ENCODE measurements at places on chromosomes 1 and 21.

DNA sequence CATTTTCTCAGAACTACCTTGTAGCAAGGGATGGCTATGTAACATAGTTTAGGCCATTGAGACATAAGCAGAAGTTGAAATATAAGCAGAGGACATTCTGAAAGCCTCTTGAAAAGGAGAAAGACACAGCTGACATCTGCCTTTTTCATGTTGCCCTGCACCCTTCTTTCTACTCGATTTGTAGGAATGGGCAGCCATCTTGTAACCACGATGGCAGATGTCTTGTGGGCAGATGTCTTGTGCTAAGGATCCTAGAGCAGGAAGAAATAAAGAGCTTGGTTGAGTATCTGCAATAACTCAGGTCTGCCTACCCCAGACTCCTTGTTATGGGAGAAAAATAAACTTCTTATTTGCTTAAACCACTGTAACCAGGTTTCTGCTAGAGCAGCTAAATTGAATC, 351.0 kb downstream of the PDE4B start:
- no peak for DNase-seq

DNA sequence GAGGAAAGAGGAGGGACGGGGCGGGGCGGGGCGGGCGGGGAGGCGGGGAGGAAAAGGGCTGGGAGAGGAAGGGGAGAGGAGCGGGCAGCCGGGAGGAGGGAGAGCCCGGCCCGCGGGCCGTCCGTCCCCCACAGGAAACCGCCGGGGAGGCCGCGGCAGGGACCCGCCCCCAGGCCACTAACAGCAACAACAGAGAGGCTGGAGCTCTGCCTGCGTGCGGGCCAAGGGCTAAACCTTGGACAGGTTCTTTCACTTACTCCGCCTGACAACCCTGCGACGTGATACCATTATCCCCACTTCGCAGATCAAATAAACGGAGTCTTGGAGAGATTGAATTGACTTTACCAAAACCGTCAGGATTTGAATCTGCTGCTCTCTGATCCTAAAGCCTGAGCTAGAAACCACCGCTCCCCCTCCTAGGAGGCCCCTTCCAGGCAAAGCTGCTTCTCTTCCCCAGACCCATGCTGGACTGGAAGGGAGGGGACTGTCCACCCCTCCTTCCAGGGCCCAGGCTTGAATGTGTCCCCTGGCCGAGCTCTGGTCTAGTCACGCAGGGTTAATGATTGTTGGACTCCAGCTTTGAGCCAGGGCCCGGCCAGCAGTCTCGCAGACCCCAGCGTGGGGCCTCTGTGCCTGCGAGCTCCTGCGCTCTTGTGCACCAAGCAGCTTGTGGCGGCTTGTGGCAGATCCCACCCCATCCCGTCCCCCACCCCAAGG, at the start of gene EVA1B:
EVA1B (minus strand) TSS at position 10 of the 717 bp plus-strand sequence. CDS start 608 bp downstream, outside the sequence.
- DNase-seq: peak; percentile 19

- no peak for DNase-seq
Observed at GRCh38 chr1:36772647-36773495, 261.4 kb downstream of the GRIK3 start.

GRCh38 chr1:161189036-161189435, 9.8 kb downstream of the ADAMTS4 start:
- DNase-seq: no peak

GRCh38 chr1:33232716-33233115, 23.6 kb upstream of the ZNF362 start:
- no peak for DNase-seq

- DNase-seq: no peak
Observed at GRCh38 chr1:35481229-35481628, 76.0 kb downstream of the KIAA0319L start.

DNA sequence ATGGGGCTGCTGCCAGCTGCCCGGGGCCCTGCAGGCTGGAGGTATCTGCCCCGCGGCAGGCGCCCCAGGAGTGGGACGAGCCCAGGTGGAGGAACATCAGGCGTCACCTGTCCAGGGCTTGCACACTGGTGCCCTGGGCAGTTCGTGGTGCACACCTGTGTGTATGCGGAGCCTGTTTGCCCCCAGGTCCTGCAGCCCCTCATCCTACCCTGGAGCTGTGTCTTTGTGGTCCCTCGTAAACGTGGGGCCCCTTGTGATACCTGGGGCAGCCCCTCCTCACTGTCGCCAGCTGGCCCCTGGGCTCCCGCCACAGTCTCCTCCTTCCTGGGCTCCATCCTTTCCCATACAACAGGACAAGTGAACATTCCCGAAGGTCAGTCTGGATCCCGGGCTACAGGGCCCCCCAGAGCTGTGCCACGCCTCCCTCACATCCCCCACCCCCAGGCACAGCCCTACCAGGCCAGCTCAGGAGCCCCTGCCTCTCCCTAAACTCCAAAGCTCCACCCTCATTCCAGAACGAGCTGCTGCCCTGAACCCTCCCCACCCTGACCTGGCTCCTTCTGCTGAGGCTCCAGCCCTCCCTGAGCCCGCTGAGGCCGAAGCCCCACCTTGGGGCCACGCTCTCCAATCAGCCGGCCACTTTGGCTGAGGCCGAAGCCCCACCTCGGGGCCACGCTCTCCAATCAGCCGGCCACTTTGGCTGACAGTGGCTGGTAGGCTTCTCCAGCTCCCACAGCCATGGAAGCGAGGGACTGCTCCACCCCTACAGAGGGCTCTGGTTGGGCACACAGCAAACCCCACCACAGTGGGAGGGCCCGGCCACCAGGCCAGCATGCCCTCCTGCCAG, 42.6 kb downstream of the UBE2G2 start:
- no peak for DNase-seq

DNA sequence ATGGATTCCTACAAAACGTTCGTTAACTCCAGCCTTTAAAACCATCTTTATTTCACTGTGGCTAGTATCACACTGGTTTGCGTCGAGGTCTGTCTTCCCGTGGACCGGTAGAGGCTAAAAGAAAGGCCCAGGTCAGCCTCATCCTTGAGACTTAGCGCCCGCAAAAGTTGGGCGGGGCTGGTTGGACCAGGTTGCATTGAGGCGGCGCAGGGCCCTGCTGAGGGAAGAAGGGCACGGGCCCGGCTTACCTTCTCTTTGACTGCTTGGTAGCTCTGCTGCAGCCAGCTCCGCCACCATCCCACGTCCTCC, 455 bp downstream of the BSDC1 start:
- DNase-seq: no peak

DNA sequence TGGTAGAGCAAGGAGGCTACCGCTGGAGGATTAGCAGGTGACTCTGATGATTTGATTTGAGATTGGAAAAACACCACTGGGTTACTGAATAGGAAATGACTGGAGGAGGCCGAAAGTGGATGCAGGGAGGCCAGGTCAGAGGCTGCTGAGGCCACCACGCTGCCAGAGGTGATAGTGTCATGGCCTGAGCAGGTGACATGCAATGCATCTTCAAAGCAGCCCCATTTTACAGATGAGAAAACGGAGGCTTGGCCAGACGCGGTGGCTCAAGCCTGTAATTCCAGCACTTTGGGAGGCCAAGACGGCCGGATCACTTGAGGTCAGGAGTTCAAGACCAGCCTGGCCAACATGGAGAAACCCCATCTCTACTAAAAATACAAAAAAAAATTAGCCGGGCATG, 12.8 kb downstream of the C1orf167 start:
- no peak for DNase-seq

DNA sequence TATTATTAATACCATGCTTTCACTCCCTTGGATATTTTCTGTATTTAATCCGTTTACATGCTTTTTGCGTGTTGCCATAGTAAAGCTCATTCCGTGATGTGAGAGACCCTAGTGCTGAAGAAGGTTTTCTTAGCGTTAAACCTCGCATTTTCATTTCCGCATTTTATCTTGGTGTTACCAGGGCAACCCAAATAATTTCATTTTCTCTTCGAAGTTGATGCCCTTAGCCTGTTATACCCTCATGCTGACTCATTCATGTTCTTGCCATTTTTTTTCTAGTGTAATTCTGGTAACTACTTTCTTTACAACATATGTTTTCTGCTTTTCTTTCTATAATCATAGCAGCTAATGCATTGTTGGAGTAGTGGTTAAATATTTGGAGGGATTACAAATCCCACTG, 37.2 kb downstream of the LRRC8C start:
- DNase-seq: no peak

DNA sequence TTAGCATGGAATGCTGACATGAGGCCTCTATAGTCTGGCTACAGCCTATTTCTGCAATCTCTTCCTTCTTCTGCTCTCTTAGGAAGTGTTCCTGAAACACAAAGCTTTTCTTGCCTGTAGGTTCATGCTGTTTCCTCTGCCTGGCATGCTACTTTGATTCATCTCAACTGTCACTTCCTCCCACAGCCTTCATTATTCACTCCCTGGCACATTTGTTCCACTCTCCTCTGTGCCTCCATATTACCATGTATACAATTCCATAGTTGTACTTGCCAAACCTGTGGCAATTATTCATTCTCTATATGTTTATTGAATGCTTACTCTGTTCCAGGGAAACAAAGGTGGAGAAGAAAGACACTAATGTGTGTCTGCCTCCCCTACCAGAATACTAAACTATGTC, 210.2 kb downstream of the LRRC7 start:
- no peak for DNase-seq

- no peak for DNase-seq
Observed at GRCh38 chr1:240503558-240503957, 108.4 kb downstream of the GREM2 start.

GRCh38 chr1:68812333-68812732, 315.5 kb upstream of the DEPDC1 start:
- DNase-seq: no peak

- no peak for DNase-seq
Observed at GRCh38 chr1:235077571-235078479, 50.8 kb downstream of the TOMM20 start.

- no peak for DNase-seq
Observed at GRCh38 chr1:95451054-95451453, 217.0 kb downstream of the RWDD3 start.

DNA sequence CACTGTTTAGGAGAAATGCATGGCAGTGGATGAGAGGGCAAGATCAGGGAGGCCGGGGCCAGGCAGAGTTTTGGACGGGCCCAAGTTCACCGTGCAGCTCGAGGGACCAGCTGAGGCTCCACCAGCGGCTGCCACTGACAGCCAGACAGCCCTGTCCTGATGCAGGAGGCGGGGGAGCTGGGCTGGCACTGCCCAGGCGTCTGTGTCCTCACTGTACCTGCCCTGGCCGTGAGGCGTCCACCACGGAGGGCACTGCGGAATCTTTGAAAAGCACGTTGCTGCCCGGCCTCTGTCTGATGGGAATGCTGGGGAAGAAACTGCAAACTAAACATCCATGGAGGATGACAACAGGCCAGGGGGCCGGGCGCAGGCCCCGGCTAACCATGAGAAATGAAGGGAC, 35.5 kb downstream of the VPS26C start:
- DNase-seq: no peak

- DNase-seq: no peak
Observed at GRCh38 chr21:42223826-42224575, 5.1 kb downstream of the ABCG1 start.

DNA sequence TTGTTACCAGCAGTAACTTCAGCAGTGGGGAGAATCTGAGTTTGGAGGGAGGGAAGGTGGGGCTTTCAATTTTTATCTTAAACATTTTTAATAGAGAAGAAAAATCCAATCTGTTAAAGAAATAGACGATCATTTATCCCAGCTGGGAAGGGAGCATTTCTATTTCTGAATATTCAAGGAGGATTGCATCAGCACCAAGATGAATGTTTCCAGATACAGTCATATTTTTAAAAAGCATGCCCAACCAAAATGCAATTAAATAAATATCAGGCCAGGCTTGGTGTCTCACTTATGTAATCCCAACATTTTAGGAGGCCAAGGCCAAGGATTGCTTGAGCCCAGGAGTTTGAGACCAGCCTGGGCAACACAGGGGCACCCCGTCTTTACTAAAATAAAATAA, 1.7 kb upstream of the ATP1A4 start:
- DNase-seq: no peak

- no peak for DNase-seq
Observed at GRCh38 chr1:941588-942383, 17.3 kb downstream of the NOC2L start.

DNA sequence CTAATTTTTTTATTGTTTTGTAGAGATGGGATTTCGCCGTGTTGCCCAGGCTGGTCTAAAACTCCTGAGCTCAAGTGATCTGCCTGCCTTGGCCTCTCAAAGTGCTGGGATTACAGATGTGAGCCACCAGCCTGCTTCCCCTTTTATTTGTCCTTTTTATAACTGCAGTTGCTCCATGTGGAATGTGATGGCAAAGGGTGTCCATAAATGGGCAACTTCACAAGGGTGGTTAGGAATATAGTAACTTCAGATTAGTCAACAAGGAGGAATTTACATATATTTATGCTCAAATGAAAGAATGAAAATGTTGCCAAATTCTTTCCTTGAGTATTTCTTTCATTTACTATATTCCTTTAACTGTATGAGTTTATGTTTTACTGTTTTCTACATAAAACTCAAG, 182.9 kb downstream of the BACH1 start:
- no peak for DNase-seq

DNA sequence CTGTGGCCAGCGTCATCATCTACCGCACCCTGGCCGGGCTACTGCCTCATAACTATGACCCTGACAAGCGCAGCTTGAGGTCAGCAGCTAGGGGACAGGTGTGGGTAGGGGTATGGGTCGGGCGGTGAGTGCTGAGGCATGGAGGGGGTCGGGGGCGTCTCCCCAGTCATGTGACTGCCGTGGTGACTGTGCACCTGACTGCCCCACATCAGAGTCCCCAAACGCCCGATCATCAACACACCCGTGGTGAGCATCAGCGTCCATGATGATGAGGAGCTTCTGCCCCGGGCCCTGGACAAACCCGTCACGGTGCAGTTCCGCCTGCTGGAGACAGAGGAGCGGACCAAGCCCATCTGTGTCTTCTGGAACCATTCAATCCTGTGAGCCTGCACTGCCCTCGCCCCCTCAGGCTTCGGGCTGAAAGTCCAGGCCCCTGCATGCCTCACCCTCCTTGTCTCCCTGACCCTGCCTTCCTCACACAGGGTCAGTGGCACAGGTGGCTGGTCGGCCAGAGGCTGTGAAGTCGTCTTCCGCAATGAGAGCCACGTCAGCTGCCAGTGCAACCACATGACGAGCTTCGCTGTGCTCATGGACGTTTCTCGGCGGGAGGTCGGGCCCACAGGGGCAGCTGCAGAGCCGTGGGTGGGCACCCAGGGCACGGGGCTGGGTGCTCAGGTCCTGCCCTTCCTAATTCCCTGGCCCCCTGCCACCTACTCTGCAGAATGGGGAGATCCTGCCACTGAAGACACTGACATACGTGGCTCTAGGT, 13.5 kb downstream of the PSRC1 start:
- no peak for DNase-seq

DNA sequence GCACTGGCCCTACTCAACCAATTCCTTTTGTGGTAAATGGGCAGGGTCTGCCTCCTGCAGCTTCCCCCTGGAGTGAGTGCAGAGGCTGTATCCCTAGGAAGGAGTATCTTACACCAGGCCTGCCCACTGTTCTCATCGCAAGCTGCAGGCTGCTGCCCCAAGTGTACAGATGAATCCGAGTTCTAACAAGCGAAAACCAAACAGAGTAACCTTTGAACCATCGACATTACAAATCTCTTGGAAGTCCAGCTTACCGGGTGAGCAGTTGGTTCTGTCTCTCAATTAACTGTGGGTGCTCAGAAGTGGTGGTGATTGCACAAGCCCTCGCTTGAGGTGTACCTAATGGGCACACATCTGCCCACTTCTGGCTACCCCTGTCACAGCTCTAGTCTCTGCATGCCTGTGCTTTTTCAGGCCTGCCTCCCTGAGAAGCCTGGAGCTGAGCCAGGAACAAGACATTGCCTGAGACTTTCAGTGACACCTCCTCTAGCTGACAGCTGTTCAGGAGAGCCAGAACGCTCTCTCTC, 22.7 kb downstream of the INAVA start:
- DNase-seq: no peak
